ENCODE measurements at places on chromosomes 6 and 20.

- DNase-seq: no peak
These were observed 63.3 kb downstream of the GNAS-AS1 start for GRCh38 chr20:58787211-58788005.

DNA sequence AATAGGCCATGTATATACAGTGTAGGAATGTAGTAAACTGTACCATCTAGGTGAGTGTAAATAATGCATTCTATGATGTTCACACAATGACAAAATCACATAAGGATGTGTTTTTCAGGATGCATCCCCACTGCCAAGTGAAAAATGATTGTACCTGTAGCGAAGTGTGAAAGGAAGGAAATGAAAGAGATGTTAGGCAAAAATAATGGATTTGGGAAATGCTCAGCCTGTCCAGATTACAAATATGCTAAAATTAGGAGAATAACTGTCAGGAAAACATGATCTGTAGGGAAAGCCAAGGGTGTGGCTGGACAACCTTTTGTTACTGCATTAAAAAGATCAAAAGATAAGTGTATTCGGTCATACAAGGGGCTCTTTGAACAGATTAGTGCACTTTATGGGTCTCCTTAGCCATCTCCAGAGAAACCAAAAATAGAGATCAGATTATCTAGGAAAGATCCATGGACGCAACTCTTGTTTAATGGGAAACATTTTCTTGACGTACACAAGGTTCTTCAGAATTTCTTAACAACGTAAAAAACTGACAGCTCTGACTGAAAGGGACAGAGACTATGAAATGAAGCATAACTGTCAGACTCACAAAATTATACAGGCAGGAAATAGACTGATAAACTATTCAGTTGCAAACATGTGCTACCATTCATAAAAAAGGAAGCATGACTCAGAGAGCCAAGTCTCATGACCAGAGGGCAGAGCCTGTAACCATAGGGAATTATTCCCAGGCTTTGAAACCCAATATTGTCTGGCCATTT lies 253.6 kb upstream of the RAB32 start:
- peak; percentile 76 for DNase-seq

- peak; percentile 25 for DNase-seq
These were observed 39.7 kb downstream of the PREP start for GRCh38 chr6:105363100-105363754.

DNA sequence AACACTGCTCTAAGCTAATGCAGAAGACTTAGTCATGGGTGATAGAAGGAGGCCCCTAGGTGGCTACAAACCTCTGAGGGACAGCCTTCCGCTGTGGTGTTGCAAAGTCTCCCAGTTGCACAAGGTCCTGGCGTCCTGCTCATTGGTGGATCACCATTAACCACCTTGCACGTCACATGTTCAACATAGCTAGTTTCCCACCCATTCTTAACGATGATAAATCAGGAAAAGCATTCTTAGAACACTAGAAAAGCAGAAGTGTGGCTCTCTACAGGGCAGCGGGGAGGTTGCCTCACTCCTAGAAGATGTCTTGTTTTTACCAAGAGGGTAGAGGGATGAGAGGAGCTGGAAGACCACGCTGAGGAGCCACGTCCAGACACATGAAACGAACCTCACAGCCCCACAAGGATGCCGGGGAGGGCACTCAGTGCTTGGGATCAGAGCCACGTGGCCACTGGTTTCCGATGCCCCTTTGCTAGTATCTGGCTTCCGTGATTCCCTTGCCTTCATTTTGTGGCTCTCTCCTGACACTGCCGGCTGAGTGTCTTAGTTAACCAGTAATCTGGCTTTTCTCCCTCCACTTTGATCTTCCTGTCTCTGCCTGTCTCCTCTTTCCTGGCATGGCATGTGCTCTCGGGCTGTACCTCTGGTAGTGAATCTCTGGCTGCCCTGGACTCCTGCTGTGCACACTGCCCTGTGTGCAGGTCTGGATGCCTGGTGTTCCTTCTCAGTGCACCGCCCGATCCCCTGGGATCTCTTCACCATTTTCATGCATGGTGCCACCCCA lies 91.4 kb upstream of the NEDD9 start:
- DNase-seq: no peak

GRCh38 chr20:50931306-50932015 lies at the start of gene ADNP:
Gene ADNP (minus strand): TSS chr20:50931437. CDS start chr20:50903996, 27,441 bp downstream.
- DNase-seq: peak; percentile 92

GRCh38 chr6:44010411-44011349 lies 116.6 kb downstream of the MRPL14 start:
- peak; percentile 97 for DNase-seq

GRCh38 chr6:154384191-154384590 lies 27.6 kb upstream of the IPCEF1 start:
- peak; percentile 22 for DNase-seq

GRCh38 chr20:62143957-62144825 lies 622 bp downstream of the SS18L1 start:
- DNase-seq: no peak

DNA sequence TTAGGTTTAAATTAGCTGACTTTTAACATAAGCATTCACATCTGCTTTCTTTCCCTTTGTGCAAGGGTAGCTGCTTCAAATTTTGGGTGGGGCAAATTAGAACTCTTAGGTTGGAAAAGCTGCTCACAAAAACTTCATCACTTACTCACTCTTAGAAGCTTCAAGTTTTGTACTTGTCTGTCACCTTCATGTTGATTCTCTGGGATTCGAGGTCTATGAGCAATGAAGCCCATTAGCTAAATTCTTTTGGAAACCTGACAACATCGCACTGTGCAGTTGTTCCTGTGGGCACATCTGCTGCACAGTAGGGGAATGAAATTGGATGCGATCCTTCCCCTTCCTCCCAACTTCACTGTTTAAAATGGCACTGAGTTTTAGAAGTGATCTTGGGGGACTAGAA lies 156.1 kb downstream of the UBE3D start:
- DNase-seq: no peak

DNA sequence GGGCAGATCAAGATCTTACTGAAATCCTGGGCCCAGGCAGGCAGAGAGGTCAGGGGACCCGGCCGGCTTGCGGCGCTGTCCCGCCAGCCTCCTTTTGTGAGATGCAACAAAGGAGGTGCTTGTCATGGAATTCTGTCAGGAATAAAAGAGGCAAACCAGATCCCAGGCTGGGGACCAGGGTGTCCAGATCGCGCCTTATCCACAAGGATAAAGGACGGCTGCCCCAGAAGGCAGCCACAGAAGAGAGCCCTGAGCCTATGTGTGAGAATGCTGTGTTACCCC lies 42.6 kb upstream of the CDH22 start:
- no peak for DNase-seq

GRCh38 chr6:119334535-119335264 lies 14.9 kb downstream of the MAN1A1 start:
- DNase-seq: no peak

DNA sequence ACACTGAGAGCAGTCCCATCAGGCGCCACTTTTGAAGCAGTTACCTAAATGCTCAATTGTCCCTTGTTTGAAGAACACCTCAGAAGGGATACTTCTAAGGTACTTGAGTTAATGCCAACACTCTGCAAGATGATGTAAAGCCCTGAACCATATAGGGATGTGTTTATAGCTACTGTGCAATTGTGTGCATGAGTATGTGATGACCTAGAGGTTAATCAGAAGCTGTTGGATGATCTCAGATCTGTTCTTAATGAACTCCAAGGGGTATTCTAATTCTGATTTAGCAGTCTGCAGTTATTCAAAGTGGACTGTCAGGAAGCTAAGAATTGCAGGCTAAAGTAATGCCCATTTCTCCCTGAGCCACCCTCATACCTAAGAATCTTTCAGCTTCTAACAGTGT lies 158.3 kb downstream of the TMEM242 start:
- no peak for DNase-seq

- DNase-seq: peak; percentile 14
These were observed at the start of gene RSPO3 for GRCh38 chr6:127118298-127119101. Gene RSPO3 (plus strand): TSS chr6:127118671. CDS start chr6:127119193, 522 bp downstream.

GRCh38 chr6:156420172-156420993 lies 356.8 kb upstream of the ARID1B start:
- no peak for DNase-seq

GRCh38 chr20:11992426-11992825 lies 74.7 kb downstream of the BTBD3 start:
- no peak for DNase-seq

DNA sequence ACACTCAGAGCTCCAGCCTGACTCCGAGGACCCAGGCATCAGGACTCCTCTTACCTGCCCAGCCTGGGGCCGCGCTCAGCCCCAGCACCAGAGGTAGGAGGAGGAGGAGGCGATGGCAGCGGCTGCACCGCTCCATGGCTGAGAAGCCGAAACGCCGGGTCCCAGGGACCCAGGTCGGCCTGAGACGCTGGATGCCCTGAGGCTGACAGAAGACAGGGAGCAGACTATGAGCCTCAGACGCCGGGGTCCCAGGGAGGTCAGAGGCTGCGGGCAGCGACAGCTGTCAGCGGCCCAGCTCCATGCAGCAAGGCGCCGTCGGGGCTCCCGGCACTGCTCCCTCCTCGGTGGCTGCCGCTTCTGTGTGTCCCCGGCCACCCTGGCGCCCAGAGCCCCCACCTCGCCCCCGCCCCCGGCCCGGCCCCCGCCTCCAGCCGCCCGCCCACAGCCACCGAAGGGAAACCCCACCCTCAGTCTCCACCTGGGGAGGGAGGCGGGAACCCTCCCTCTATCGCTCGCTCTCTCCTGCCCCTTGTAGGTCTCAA lies at the start of gene COL11A2:
TSS of gene COL11A2 (minus strand) at position 363 of the 542 bp plus-strand sequence. CDS start at position 136, 227 bp downstream.
- no peak for DNase-seq

DNA sequence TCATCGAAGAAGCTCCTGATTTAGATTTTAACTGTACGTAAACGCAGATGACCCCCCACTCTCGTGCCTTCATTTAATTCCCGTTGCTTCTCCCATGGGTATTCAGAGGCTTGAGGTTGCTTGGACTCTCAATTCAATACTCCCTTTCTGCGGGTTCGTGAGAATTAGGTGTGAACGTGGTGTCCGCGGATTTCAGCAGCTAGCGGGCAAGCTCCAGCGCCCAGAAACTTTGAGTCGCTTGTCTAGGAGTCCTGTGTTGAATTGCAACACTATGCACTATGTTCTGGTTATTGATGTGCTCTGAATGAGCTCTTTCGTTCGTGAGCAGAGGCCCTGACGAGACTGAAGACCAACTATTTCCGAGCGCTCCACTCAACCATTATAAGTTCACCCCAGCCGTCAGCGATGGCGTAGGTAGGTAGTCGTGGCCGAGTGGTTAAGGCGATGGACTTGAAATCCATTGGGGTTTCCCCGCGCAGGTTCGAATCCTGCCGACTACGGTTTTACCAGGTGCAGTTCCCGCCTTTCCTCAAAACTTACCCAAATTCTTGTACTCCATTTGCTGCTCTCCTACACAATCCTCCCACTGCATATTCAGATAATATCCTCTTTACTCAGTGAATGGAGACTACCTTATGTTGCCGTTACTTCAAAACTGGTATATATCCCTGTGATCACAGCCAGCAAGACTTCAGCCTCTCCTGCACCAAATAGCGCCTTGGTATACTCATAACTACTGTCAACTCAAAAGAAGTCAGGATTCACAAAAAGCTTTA lies 72.6 kb upstream of the ZNF184 start:
- DNase-seq: peak; percentile 73

- DNase-seq: no peak
These were observed 13.6 kb downstream of the SESN1 start for GRCh38 chr6:109081026-109081425.

- no peak for DNase-seq
These were observed 388.4 kb upstream of the GJE1 start for GRCh38 chr6:141744194-141744925.

DNA sequence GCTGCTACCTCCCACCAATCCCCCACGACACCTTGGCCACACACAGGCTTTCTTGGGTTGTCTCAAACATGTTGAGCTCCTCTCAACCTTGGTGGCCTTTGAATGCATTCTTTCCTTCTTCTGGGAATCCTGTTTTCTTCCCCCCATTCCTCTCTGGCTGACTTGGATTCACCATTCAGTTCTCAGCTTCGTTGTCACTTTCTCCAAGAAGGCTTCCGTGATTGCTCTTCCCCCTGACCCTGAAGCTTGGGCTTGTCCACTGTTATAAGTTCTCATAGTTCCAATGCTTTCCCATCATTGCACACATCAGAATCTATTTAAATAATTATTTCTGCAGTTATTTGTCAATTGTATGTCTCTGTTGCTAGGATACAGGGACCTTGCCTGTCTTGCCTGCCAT lies 64.2 kb downstream of the RBM38 start:
- no peak for DNase-seq

DNA sequence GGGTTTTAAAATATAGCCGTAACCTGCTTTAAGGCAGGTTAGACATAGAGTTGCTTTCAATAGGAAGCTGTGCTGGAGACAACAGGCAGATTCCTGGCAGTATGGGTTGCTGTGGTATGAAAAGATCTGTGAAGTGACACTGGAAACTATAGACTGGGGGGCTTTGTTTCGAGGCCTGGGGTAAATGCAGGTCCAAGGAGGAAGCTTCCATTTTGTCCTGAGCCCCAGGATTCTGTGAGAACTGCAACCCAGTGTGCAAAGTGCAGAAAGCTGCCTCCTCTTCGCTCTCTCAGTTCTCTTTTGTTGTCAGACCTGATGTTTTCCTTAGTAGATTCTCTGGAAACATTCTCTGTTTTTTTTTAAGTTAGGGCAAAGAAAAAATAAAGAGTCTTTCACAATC lies 86.9 kb downstream of the LYRM4 start:
- DNase-seq: no peak

DNA sequence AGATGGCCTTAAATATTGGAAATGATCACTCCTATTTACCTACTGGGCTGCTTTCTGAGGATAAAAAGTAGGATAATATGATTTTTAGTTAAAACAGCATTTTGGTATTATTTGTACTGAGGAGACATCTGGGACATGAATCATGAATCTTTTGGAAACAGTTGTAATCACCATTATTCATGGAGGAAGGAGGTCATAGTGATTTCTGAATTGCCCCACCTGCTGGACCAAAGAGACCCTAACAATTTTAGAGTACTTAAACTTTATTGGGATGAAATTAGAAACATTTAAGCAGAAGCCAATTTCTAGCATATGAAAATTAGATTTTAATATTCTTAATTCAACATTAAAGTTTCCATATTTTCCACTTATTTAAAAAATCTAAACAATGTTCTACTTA lies 108.4 kb upstream of the SIM1 start:
- peak; percentile 34 for DNase-seq

DNA sequence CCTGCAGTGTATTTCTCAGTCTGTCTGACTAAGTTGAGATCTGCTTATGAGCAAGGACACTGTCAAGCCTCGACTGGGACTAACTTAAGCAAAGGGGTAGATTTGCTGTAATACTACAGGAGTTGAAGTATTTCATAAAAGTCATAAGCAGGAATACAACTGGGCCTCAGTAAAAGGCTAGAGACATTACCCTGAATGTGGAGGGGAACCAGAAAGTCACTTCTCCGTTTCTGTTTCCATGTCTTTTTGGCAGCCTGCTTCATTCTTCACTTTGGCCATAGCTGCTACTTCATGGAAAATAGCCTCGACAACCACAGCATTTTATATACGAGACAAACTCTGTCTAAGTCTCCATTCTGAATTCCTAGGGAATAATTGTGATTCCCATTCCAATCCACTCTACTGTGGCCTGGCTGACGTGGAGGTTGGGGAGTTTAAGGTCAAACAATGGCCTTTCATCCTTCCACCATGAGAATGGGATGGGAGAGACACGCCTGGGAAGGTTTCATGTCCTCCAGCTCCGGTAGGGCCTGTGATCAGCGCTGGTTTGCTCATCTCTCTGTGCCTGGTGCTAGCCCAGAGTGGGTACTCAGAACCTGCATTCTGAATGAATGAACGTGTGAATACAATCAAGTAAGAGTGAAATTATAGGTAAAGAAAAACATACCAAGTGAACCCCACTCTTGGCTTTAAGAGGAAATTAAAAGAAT lies 37.1 kb upstream of the DUSP22 start:
- DNase-seq: no peak

GRCh38 chr20:50107796-50108331 lies 5.1 kb downstream of the UBE2V1 start:
- DNase-seq: no peak

- peak; percentile 46 for DNase-seq
These were observed 2.3 kb downstream of the SERPINB1 start for GRCh38 chr6:2839195-2839981.
